ENCODE measurements at places on chromosomes 2 and 18.
A peak's percentile ranks its signal among the peaks of the same experiment; 100 is the strongest.

- DNase-seq = no peak
Observed at GRCh38 chr2:3488061-3488531, 31.2 kb downstream of the ADI1 start.

- no peak for DNase-seq
Observed at GRCh38 chr2:222318712-222319585, 20.2 kb upstream of the PAX3 start.

DNA sequence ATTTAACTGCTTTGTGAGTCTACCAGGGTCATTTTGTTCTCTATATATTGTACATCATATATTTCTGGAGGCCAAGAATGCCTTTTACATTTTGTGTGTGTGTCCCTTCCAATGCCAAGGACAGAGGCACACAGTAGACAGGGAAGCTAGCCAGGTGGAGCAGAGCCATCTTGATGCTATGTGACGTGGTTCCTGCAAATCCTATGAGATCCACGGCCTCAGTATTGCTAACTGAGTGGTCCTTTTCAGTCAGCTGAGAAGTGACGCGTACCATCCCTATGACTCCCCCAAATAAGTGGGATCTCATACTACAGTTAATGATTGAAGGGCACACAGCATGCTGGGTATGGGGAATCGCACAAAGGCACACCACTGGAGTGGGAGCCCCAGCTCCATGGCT lies 27.3 kb downstream of the CCDC141 start:
- no peak for DNase-seq

DNA sequence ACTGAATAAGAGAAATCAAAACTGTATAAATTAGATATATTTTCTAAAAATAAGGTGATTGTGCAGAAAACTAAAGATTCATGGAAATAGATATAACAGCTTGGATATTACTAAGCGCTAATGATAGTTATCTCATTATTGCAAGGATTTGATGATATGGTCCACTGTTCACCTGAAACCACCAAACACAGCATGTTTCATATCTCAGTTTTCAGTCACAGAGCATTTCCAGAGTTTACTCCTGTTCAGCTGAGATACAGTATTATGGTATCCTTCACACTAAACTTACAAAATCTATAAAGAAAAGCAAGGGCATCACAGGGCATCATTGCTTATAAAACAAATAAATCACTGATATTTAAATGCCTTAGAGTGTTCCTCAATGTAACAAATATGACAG lies 591.6 kb downstream of the ERBB4 start:
- no peak for DNase-seq

DNA sequence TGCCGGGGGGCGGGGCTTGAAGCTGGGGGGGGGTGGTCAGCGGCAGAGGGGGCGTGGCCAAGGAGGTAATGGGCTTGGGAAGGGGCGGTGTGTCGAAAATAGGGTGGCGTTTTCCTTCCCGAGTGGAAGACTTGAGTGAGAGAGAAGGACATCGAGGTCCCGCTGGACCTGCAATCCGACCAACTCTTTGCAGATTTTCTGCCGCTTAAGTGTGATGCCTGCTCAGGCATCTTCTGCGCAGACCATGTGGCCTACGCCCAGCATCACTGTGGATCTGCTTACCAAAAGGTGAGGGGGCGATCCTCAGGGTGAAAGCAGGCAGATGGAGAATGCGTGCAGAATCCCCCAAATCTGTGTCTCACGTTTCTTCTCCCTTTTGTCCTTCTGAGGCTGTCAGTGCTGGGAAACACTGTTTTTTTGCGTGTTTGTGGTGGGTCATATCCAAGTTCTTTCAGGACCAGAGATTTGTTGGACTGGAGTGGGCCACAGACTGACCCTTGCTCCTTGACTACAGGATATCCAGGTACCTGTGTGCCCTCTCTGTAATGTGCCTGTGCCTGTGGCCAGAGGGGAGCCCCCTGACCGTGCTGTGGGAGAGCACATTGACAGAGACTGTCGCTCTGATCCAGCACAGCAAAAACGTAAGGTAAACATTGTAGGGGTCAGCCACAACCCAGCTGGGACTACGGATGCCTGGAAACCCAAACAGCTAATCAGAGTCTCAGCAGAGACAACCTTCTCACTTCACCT lies 727 bp downstream of the ZFAND2B start:
- no peak for DNase-seq

- peak; percentile 40 for DNase-seq
Observed at GRCh38 chr18:49768051-49768391, 45.3 kb downstream of the ACAA2 start.

DNA sequence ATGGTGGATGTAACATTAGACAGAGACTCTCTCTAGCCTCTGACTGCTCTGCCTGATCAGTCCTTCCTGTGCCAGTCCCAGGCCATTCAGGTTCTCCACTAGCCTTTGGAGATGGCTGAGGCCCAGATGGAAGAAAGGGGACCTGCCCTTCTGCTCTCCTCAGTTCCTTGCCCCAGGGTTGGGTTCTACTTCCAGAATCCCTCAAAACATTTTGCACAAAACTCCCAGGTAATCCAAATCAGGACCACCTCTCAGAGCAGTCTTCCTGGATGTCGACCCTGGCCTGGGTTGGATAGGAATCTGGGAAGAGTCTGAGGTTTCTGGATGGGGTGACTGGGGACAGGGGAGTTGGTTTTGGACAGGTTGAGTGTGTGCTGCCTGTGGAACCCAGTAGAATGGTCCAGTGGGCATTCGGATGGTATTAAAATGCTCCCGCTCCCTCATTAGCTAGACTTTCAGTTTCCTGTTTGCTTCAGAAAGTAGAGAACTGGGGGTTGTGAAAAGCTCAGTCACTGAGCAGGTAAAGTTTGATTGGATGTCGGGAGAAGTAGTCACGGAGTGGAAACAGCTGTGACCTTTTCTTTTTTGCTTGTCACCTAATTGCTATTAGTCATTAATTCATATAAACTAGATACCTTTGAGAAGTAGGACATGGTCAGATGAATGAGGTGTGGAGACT lies 37.9 kb downstream of the DPYSL5 start:
- no peak for DNase-seq

DNA sequence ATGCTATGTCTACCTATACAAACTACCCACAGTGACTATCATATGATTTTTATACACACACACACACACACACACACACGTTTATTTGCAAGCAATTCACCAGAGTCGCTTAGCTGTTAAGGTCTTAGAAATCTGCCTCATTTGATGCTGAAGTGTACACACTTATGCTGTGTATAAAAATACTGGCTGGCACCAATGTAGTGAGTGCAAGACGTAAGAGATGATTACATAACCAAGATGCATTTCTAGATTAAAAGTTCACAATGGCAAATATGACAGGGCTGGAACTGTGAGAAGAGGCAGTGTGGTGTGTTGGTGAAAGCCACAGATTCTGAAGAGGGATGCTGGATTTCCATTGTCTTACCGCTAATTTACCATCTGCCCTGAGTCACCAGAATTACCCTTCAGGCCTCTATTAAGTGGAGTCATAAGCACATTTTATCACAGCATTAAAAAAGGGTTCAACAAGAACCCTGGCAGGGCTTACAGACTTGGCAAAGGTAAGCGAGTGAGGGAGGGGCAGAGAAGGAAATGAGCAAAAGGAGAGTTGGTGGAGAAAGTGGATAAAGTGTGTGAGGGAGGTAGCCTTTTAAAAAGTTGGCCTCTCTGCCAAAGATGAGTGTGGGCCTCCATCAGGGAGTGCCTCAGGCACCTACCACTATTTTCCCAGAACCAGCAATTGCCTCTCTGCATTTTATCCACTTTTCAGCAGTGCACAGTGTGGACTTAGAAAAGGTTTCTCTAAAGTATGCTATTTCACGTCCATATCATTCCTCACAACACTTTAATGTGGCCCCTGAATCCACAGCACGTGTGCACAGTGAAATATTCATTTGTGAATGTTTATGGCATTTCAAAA lies 21.5 kb downstream of the MEIS1 start:
- peak; percentile 74 for DNase-seq

- DNase-seq = peak; percentile 77
Observed at GRCh38 chr2:235669983-235670962, 176.4 kb downstream of the AGAP1 start.

DNA sequence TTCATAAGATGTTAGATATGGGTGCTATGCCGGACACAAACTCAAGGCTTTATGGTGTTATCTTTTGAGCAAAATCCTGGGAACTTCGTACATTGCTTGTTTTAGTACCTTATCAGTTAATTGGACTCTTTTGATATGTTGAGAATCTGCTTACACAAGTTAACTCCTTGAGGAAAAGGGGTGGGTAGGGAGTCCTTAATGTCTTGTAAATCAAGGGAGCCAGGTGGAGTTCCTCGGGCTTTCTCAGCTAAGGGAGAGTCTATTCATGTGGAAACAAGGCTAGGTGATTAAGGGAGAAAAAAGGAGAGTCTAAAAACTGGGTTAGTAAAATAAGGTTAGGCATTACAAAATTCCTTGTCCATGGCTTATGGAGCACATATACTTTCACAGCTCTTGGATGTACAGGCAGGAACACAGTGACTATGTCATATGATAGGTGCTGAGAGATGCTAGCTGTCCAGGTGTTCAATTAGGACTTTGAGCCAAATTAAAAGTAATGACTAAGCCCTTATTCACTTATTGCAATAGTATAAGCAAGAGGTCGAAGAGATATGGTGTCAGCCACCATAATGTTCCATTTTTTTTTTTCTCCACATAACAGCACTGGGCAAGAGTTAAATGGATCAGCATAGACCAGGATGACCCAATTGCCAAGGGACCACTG lies 59.5 kb upstream of the DYNAP start:
- no peak for DNase-seq

- DNase-seq = no peak
Observed at GRCh38 chr2:65231892-65232477, 4.4 kb downstream of the ACTR2 start.

DNA sequence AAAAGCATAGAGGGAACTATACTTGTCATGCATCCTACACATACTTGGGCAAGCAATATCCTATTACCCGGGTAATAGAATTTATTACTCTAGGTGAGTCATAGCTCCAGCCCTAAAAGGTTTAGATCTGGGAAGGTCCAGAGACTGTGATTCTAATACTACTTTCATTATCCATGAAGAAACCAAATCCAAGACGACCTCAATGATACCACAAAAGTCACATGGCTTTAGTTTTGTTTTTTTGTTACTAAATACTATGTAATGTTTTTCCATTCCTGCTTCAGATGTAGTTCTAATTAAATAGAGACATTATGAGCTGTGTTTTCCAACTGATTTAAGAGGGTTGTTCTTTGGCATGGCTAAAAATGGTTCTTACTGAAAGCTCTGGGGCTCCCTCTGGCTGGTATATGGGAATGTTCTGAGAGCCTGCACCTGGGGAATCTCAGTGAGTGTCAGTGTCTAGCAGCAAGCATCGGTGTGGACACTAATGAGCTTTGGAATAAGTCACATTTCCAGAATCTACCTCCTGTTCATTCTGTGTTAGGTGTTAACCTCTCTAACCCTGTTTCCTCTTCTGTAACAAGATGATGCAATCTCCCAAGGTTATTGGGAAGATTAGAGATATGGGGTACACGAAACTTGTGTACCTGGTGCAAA lies 20.5 kb upstream of the IL1RL2 start:
- peak; percentile 62 for DNase-seq

GRCh38 chr2:11466307-11467128 lies 557 bp upstream of the E2F6 start:
- DNase-seq = no peak

All from umbilical cord (tissue), 2 donors.